ENCODE measurements at places on chromosomes 2 and 18.

DNA sequence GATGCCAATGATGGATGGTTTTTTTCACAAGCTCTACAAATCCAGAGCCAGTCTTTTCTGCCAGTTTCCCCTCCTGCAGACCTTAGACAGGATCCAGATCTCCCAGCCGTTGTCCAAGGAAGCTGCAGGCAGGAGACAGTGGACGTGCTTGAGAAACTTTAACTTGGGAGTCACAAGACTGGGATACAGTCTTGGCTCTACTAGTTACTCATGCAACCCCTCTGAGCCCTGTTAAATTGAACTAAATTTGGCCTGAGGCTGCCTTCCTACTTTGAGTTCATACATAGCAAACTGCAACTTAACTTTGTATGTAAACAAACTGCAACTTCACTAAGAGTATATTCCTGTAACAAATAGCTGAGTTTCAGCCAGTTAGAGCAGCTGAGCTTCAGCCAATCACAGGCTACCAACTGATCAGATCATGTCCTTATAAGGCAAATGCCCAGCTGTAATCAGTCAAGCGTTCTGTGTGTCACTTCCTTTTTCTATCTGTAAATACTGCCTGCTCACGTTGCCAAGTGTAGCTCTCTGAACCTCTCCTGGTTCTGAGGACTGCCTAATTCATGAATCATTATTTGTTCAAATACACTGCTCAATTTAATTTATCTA, 140.9 kb downstream of the CAPN13 start:
- DNase-seq = peak; percentile 89

DNA sequence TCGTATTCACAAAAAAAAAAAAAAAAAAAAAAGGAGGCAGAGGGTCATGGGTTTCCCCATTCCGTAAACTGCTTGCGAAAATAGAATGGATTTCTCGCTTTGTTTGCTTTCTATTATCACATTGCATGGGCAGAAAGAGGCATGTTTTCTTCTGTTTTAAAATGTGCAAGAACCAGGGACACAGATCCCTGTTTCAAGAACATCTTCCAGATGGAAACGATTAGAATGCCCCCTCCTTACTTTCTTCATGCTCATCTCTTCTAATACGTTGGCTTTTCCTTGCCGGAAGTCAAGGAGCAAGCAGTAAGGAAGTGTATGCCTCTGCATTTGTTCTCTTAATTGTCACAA, 51.0 kb upstream of the ZNF516 start:
- DNase-seq = peak; percentile 16

DNA sequence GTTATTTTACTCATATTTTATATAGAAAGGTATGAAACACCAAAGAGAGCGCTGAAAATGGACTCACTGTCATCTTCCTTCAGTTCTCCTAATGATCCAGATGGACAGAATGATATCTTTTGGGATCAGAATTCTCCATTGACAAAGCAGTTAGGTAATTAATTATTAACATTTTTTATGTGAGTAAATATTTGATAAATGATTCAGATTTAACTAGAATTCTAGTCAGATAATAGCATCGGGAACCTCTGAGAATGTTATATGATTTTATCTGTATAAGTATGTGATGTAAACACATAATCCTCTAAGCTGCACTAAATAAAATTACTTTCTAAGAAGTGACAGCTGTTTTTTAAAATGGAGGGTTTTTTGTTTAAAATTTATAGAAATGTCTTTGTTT, 2.0 kb downstream of the ETAA1 start:
- DNase-seq = no peak

DNA sequence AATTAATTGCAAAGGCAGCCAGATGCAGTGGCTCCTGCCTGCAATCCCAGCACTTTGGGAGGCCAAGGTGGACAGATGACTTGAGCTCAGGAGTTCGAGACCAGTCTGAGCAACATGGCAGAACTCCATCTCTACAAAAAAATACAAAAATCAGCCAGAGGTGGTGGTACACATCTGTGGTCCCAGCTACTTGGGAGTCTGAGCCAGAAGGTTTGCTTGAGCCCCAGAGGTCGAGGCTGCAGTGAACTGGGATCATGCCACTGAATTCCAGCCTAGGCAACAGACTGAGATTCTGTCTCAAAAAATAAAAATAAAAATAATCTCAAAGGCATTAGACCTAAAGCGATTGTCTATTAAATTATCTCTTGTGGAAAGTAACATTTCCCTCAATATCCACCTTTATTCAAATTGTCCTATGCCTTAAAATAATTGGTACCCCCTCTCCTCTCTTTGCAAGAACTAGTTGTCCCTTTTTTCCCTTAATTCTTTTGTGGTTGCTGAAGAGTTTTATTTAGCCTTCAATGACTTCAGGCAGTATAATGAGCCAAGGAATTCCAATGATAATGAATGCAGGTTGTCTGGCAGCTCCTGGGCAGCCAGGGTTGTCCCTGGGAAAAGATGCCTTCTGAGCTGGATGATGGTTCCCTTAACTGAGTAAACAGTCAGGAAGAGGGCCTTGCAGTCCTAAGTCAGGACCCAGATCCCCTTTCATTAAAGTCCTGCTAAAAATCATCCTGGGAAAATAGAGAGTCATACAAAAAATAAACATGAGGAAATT, 32.2 kb downstream of the GPR75 start:
- no peak for DNase-seq

DNA sequence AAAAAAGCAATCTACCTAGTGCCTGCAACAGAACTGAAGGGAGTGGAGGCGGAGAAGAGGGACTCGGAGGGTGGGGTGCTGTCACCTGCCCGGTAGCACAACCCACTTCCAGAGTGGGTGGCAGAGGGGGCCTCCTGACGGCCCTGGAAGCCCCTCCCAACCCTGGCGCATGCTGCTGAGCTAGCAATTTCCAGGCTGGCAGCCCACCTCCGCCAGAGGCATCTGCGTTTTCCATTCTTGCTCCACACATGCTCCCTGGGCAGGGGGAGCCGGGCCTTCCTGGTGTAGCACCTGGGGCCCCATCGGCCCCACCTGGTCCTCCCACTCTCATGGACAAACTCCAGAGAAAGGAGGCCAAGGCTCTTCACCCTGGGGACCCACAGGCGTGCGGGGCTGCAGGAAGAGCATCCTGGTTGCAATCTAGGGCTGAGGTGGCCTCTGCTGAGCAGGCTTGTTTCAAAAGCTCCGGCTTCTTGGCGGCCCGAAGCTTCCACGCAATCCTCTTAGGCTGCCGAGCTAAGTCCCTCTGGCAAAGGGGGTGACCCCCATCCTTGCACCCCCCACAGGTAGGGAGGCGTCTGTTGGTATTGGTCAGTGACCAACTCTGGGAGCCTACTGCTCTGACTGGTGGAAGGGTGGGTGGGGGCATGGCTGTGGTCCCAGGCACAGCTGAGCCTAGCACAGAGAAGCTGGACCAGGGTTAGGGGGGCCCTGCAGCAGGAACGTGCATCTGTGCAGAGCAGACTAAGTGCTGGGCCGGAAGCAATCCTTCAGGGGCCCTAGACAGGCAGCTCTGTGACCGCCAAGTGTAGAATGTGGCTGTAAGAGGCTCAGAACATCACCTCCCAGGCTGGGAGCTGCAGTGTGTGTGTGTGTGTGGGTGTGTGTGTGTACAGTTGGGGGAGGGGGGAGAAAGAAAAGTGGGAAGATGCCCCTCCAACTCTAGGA, 2.6 kb downstream of the HS6ST1 start:
- peak; percentile 71 for DNase-seq
